Fibroblast of skin of right quadriceps (primary cell): ENCODE measurements at places on chromosomes 11 and 22.
A peak's percentile ranks its signal among the peaks of the same experiment; 100 is the strongest.

GRCh38 chr11:122204206-122204605 is 88.2 kb upstream of the BLID start:
- DNase-seq, result no peak

DNA sequence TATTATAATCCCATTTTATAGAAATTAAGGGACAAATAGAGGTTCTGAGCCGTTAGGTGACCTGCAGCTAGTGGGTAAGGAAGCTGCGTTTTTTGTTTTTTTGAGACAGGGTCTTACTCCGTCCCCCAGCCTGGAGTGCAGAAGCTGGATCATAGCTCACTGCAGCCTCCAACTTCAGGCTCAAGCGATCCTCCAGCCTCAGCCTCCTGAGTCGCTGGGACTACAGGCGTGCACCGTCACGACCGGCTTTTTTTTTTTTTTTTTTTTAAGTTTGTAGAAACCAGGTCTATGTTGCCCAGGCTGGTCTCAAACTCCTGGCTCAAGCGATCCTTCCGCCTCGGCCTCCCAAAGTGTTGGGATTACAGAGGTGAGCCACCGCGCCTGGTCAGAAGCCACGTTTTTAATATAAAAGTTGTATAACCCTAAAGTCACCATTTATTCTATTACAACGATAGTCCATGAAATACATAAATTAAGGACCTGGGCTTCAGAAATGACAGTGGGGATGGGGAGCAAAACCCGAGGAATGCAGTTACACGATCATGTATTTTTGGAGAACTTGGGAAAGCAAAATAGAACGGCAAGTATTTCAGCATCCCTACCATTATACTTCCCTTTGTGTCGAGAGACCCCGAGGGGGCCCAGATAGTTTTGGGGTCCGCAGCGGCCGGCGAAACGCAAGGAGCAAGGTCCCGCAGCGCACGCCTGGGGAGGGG is 638 bp downstream of the SAAL1 start:
- no peak for DNase-seq

DNA sequence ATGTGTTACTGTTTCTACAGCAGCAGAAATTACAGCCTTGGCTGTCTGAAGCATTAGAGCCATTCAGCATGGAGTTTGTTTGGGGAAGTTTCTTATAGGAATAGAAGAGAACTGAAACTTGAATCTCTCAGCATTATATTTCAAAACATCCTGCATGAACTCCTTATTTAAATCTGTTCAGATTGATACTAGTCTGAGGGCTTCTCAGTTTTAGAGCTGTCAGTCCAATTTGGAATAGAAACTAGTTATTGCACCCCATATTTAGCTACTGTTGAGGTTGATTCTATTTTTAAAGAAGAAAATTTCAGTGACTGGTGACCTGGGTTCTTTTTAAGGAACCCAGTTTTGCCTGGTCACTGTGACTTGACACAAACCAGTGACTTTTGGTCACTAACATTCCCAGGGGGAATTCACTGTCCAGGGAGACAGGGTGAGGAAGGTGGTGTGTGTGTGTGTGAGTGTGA is 126.0 kb upstream of the TTC12 start:
- DNase-seq, result no peak

DNA sequence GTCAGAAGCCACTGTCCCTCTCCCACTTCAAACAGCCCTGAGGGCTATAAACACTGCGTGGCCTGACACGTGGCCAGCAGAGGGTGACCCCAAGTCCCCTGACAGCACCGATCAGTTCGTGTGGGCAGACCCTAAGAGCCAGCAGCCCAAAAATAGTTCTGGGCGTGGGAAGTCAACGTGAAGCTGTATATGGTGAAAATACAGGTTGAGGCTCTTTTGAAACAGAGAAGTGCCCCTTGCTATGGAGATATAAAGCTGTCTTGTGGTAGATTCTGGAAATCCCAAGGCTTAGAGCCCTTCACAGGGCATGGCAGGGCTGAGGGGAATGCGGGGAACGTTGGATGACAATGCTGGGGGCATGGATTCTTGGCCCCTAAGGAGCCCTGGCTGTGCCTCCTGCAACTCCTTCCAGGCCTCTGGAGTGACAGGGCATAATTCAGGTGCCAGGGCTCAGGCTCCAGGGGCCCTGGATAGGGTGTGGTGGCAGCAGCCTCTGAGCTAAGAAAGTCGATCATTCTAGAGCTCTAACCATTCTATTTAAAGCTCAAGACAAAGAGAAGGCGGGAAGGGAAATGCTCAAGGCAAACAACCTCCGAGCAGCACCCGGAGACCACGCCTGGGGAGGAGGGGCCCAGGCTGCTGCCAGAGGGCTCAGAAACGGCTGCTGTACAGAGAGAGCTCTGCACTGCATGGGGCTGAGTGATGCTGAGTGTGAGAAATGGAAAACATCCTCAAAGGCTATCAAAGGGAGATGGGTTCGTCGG is 60.4 kb upstream of the CD5 start:
- peak; percentile 51 for DNase-seq

DNA sequence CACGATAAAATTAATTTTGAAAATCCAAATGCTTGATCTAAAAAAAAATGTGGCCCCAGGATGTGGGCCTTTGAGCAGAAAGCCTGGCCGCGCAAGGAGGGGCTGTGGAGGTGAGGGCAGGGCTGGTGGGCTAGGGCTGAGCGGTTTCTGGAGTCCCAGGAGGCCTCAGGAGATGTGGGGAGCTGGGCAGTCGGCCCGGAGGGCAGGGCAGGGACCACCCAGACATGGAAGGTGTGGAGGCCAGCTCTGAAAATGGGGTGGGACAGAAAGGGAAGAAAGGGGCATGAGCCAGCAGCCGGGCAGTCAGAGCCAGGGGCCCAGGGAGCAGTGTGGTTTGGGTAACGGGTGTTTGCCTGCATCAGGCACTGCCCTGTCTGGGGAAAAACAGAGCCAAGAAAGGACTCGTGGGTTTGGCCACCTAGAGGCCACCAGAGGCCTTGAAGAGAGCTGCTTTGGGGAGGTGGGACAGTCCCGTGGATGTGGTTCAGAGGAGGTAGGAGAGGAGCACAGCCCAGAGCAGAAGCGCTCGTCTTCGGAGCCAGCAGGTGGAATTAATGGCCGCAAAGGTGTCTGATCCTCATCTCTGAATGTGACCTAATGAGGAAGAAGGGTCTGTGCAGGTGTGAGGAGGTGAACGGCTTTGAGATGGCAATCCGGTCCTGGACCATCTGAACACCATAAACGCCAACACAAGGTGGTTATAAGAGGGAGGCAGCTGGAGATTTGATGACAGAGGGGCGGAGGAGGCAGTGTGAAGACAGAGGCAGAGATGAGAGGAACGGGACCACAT is 50.2 kb downstream of the IGF2 start:
- DNase-seq, result no peak

DNA sequence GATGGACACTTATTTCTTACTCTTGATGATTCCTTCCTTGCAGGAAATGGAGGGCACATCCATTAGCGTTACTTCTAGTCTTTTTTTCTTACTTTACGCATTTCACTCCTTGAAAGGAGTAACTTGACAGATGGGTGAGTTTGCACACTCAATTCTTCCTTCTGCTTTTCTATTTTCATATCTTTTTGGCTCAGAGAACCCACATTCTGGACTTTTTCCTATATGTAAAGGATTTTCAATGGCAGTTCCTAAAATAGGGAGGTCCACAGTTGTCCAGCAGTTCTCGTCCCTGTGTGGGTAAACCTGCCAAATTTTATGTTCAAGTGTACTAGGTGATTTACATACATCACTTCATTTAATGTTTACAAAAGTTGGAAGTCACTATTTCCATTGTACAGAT is 440.0 kb upstream of the KIRREL3 start:
- DNase-seq, result no peak
